IMR-90 (cell line): ENCODE measurements at places on chromosomes 2 and 18. TPM values are rescaled to one million over a fixed set of nuclear protein-coding genes. Genes with fewer than 3 reads are reported as not detected.

- no peak for DNase-seq
These were observed 10.3 kb upstream of the ACKR3 start for GRCh38 chr2:236558993-236559978.

GRCh38 chr2:149787206-149787605 lies 199.6 kb upstream of the MMADHC start:
- no peak for DNase-seq

GRCh38 chr2:37610638-37611289 lies 60.7 kb downstream of the CDC42EP3 start:
- DNase-seq, result no peak

GRCh38 chr2:111057045-111057444 lies 63.7 kb upstream of the BCL2L11 start:
- no peak for DNase-seq

DNA sequence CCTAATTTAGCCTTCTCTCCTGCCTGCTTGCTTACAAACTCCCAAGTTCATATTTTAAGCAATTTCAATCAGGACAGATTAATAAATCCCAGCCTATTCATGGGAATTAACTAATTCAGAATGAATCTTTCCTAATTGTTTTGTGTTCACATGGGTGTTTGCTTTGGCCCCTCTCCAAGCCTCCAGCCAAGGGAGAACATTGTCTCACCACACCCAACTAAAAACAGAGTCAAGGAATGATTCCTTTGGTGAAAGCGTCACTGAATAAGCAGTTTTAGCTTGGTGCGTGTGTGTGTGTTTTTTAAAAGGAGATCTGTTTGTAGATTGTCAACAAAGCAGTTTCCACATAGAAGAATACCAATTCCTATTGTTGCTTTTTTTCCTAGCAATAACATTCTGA lies 43.0 kb upstream of the DSG1 start:
- DNase-seq, result no peak

DNA sequence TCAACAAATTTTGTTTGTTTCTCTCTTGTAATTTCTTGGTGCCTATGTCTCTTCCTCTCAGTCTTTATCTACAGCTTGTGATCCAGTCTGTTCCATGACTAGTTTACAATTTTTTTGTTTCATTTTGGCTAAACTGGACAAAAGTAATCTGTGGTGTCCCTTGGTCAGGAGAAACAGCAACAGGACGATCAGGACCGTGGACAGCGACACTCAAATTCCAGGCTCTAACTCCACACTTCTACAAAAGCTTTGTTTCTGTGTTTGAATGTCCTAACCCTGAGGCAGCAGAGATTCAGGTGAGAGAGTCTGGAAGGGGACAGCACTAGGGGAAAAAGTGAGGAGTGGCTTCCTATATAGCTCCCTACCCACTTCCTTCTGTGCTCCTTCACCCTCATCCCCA lies 593.3 kb upstream of the FANCL start:
- peak; percentile 28 for DNase-seq

- no peak for DNase-seq
These were observed 33.3 kb downstream of the VSNL1 start for GRCh38 chr2:17573804-17574175.

DNA sequence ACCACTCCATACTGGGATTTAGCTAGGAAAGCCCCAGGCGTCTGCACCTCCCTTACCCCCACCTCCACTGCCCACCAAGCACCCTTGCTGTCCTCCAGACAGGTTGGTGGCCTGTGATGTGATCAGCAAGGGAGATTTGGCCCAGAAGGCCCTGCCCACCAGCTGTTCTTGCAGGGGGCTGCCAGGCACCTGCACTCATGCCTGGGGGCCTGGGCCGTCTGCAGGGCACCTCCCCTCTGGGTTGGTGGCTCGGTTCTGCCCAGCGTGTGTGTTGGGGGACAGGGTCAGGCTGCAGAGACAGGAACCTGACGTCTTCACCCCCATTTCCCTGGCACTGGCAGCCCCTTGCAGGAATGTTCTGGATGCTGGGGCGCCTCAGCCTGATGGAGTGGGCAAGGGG lies 5.8 kb downstream of the DNMT3A start:
- no peak for DNase-seq

GRCh38 chr2:46183426-46183825 lies 113.8 kb upstream of the EPAS1 start:
- no peak for DNase-seq

GRCh38 chr2:126792993-126793392 lies 105.7 kb upstream of the TEX51 start:
- DNase-seq, result no peak

DNA sequence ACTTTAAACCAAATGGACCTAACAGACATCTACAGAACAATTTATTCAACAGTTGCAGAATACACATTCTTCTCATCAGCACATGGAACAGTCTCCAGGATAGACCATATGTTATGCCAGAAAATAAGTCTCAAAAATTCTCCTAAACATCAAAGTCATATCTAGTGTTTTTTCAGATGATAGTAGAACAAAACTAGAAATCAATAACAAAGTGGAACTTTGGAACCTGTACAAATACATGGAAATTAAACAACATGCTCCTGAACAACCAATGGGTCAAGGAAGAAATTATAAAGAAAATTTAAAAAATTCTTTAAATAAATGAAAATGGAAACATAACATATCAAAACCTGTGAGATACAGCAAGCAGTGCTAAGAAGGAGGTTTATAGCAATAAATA lies 194.1 kb upstream of the SIX2 start:
- no peak for DNase-seq

DNA sequence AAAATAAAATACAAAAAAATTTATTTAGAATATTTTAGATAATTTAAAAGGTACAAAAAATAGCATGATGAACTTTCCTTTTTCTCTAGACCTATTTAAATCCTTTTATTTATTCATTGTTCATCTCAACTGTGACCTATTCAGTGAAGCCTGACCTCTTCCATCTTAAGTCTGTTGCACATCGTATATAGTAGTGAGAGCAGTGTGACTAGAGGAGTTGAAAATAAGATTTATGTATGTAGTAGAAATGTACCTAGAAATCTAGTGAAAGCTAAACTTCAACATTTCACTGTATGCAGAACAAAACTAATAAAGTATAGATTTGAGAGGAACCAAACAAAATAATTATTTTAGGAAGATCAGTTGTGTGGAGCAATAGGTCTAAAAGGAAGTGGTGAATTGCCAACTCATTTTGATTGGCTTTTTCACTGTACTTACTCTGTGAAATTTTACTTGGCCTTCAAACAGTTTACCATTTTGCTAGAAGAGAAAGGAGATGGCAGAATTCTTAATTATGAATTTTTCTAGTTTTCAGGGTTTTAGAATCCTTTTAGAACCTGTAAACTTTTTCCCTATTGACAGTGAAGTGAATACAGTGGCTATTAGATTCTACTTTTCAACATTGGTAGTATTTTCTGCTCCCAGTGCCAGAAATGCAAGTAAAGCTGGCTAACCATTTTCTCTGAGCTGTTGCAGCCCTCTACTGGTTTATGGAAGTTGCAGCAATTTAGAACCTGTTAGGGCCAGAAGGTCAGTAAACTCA lies 11.0 kb downstream of the ANKRD12 start:
- peak; percentile 81 for DNase-seq

GRCh38 chr2:191321861-191322662 lies 76.9 kb downstream of the MYO1B start:
- DNase-seq, result peak; percentile 51

- DNase-seq, result no peak
These were observed 51.3 kb upstream of the FOSL2 start for GRCh38 chr2:28341208-28341891.

GRCh38 chr18:49851624-49852023 lies 38.3 kb upstream of the ACAA2 start:
- DNase-seq, result no peak

- peak; percentile 59 for DNase-seq
These were observed 20.8 kb upstream of the MGAT5 start for GRCh38 chr2:134232868-134233727.

DNA sequence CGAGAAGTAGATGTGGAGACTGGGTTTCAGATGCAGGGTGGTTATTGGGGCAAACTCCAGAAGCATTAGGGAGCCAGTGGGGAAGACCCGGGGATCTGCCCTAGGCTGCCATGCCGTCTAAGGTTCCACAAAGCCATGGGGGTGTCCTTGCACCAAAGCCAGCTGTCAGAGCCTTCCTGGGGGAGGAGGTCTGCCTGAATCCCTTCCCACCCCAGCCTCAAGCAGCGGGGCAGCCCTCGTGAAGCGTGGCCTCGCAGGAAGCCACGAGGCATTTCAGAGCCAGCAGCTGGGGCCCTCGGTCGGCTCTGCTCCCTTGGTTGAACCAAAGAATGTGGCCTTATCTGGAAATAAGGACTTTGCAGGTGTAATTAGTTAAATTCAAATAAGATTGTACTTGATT lies 51.2 kb upstream of the UBE2F start:
- DNase-seq, result no peak

GRCh38 chr18:41599466-41599865 lies 355.6 kb upstream of the PIK3C3 start:
- DNase-seq, result no peak

GRCh38 chr2:225735844-225736243 lies 336.3 kb downstream of the NYAP2 start:
- peak; percentile 95 for DNase-seq

DNA sequence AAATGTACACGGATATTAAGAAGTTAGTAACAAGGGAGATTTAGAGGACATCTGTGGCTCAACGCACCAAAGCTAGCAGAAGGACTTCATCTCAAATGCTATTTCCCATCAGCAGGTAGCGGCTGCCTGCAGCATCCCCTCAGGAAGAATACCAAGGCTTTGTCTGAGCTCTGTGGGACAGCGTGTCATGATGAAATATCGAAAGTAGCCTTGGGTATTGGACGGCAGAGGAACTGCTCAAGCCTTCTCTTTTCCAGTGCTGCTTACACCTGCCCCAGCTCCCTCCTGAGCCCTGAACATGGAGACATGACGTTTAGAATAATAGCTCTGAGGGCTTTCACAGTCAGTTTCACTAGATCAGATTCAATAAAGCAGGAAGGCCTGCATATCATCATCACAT lies 241.6 kb downstream of the SUCLG1 start:
- no peak for DNase-seq

- no peak for DNase-seq
These were observed 415.8 kb downstream of the HRH4 start for GRCh38 chr18:24876266-24876665.

- DNase-seq, result peak; percentile 66
These were observed 79.7 kb upstream of the MSH2 start for GRCh38 chr2:47323009-47323821.

- DNase-seq, result no peak
These were observed 58.6 kb downstream of the LCLAT1 start for GRCh38 chr2:30505500-30506180.

GRCh38 chr2:178404368-178404767 lies 46.6 kb downstream of the PRKRA start:
- peak; percentile 95 for DNase-seq

GRCh38 chr18:10376731-10377130 lies 77.7 kb upstream of the APCDD1 start:
- DNase-seq, result no peak

GRCh38 chr2:228798458-228799207 lies 472.5 kb downstream of the PID1 start:
- DNase-seq, result no peak

DNA sequence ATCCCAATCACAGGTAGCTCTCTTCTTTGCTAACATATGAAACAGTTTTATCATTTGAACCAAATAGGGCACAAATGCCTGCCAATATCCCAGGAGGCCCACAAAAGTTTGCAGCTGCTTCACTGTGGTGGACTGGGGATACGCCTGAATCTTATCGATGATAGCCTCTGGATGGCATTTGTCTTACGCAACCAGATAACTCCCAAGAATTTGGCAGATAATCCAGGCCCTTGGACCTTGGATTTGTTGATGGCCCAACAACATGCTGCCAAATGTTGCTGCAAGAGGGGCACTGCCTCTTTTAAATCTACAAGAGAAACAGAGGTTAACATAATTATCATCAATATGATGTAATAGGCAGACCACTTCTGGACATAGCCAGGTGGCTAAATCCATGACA lies 587.1 kb upstream of the LRRTM4 start:
- DNase-seq, result no peak

HNMT gene
- total RNA-seq, result 12.2 and 14.2 TPM in 2 replicates

DUSP19 gene
- 1.4 and 2.5 TPM in 2 replicates for total RNA-seq

LINC00305 gene
- total RNA-seq, result not detected in 2 replicates

PRKAG3 gene
- total RNA-seq, result not detected in 2 replicates

KCNK3 gene
- under 0.01 TPM in 2 replicates for total RNA-seq

SLC4A1AP gene
- 11.7 and 17.8 TPM in 2 replicates for total RNA-seq

EN1 gene
- not detected in 2 replicates for total RNA-seq

SRBD1 gene
- 14.7 and 20.6 TPM in 2 replicates for total RNA-seq
